Stimulated activated CD4-positive, alpha-beta T cell treated with anti-CD3 and anti-CD28 coated beads, Interleukin-1b, Interleukin-23, amount 100 ng/mL, for 24 hours (primary cell): ENCODE measurements at places on chromosomes 2 and 18.

GRCh38 chr2:221293949-221294742 is 278.0 kb downstream of the EPHA4 start:
- no peak for DNase-seq

- no peak for DNase-seq
Measured at GRCh38 chr2:58293056-58293455, 51.9 kb upstream of the FANCL start.

DNA sequence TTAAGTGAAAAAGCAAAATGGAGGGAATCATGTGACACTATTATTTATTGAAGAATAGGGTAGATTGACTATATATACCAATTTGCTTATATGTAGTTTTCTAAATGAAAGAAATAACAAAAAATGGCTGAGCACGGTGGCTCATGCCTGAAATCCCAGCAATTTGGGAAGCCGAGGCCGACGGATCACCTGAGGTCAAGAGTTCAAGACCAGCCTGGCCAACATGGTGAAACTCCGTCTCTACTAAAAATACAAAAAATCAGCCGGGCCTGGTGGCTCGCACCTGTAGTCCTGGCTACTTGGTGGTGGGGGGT is 59.3 kb upstream of the MYCN start:
- no peak for DNase-seq

DNA sequence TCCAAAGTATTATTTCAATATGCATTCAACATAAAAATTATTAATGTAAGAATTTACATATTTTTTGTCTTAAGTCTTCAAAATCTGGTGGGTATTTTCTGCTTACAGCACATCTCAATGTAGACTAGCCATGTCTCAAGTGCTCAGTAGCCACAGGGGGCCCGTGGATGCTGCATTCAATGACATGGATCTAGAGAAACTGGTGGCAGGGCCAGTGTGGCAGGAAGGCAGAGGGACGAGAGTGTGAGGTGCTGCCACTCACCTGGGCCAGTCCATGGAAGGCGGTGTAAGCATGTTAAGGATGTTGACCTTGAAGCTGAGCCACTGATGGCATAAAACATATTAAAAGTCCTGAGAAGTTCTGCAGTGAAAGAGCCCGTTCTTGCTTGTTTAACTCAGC is 6.2 kb upstream of the LIPG start:
- no peak for DNase-seq

- DNase-seq, result no peak
Measured at GRCh38 chr2:36756438-36756837, 59.9 kb downstream of the VIT start.

DNA sequence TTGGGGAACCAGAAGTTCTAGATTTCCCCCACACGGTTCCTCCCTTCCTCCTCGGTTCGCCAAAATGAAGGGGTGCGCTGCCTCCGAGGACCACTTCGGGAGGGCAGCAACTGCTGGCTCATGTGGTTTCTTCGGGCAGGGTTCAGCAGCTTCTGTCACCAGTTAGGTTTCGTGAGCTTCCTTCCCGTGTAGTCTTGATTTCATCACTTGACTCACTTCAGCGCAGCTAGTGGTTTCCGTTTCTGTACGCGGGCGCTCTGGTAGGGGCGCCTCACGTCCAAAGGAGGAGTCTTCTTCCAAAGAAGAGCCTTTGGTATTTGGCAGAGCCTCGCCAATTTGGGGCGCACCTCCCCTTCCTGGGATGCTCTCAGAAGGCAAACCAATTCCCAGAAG is 485 bp upstream of the GALNT3 start:
- DNase-seq, result peak; percentile 16

DNA sequence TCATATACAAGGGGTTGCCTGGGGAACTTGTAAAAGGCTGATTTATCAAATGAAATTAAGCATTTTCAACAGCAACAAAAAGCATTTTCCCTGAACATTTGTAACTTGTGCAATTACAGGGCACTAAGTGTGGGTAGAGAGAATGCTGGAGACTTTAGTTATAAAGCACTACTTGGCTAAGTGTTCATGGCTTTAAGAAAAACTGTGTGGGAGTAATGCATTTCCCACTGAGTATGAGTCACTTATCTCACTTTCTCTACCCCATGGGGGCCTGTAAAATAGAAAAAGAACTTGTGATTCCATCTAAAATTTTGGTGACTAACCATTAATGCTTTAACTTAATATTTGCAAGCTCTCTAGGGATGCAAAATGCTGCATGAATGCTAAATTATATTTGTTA is 193.4 kb downstream of the CCDC102B start:
- DNase-seq, result no peak

- no peak for DNase-seq
Measured at GRCh38 chr2:46983065-46983801, 67.6 kb upstream of the MCFD2 start.

DNA sequence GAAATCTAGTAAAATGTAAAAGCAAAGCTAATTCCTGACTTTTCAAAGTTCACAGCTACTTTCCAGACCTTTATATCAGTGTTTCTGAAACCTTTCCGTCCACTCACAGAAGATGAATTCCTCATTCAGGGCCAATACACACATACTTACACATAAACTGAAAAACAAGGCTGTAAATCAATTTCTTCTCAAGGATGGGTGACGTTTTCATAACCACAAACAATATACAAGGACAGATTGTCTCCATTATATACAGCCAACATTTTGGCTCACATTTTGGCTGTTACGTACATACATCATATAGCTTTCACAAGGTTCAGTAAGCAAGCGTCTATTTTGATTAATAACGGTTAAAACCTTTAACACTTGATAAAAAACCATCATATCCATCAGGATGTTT is 1.4 kb downstream of the RPRD1A start:
- DNase-seq, result no peak

- DNase-seq, result no peak
Measured at GRCh38 chr18:65753520-65753919, 2.7 kb downstream of the CDH7 start.
